Neural crest cell (in vitro differentiated cells): ENCODE measurements at places on chromosomes 12 and 14. TPM values are rescaled to one million over a fixed set of nuclear protein-coding genes. Genes with fewer than 3 reads are reported as not detected.

DNA sequence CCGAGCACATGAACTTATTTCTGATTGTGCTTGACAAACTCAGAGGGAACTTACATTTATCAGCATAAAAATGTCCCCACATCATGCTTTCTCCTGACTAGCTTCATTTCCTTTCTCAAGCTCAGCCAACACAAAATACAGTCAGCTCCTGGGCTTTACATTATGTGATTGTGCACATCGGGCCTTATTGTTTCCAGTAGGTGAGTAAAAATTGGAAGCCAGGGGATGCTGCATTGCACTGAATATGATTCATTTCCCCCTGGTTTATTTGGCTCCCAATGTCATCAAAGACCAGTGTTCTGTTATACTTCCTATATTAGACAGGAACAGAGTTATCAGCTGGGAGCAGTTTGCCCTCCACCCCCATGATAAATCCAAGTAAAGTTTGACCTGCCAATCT is 521.8 kb downstream of the RMST start:
- H3K4me1 ChIP-seq: no peaks in the 10 kb centered on the region
- no peak overlapping the region for H3K4me3 ChIP-seq
- no peaks in the 10 kb centered on the region for H3K27me3 ChIP-seq
- no peak for DNase-seq

DNA sequence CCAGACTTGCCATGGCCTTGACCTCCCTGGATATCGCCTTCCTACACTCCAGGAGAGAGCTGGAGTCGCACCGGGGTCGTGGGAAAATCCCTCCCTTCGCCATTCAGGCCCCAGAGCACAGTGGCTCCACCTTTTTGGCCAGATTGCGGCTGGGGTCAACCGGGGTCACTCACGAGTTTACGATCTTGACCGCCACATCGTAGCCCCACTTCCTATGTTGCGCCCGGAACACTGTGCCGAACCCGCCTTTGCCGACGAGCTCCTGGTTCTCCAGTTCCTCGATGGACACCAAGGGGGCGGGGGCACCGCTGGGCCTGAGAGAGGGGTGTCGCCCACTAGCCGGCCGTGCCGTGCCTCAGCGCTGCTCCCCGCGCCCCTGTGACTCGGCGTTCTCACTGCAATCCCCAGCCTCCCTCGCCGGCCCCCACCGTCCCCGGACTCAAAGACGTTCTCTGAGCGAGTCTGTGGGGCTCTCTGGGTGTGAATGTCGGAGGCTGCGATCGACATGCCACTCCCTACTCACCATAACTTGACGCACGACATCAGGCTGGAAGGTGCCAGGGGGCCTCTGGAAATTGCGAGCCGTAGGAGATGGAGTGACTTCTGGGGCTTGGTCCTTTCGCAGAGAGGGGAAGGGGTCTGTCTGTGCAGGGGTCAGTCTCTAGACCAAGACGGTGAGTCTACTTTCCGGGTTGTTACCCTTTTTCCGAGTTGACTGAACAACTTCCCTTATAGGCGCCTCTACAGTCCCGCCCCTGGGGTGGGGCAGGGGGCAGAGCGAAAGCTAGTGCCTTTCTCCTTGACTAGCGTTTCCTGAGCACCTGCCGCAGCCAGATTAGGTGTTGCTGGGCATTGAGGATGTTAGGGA is at the start of gene RIPK3:
RIPK3 (minus strand) TSS at position 708 of the 868 bp plus-strand sequence; CDS start at position 543, 165 bp downstream.
- DNase-seq: no peak
- H3K4me1 ChIP-seq: peaks cover 5% of the 10 kb centered on the region

- no peak for DNase-seq
- no peak overlapping the region for H3K27ac ChIP-seq
- no peak overlapping the region for H3K4me3 ChIP-seq
- H3K27me3 ChIP-seq: peaks cover 40% of the 10 kb centered on the region
- H3K4me1 ChIP-seq: no peaks in the 10 kb centered on the region
Measured at GRCh38 chr12:110917467-110917866, 2.9 kb downstream of the MYL2 start.

GRCh38 chr14:61438497-61438859 is 117.1 kb downstream of the PRKCH start:
- peaks cover 9% of the 10 kb centered on the region for H3K27me3 ChIP-seq
- no peak overlapping the region for H3K4me3 ChIP-seq
- H3K27ac ChIP-seq: no peak overlapping the region

DEPDC4 gene
- 3.5 and 4.1 TPM in 2 replicates for total RNA-seq
